ENCODE measurements at places on chromosomes 6 and 20.

GRCh38 chr20:43183536-43184070, 6.1 kb downstream of the PTPRT start:
- DNase-seq = no peak

GRCh38 chr20:3077618-3078134, 6.3 kb downstream of the OXT start:
- DNase-seq = no peak

DNA sequence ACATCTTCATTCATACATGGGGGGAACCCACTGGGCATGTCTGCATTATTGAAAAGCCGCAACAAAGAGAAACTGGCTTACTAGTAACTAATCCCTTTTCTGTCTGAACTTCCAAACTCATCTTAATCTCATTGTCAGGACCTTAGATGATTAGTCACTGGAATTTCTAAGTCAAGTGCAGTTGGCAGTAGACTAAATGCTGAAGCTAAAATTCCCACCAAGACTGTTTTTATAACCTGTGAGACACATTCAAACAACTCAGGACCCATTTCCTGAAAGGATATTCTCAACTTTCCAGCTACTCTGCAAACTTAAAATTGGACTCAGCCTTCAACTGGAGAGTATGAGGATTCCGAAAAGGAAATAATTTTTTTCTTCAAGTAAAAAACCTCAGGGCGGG, 94.8 kb upstream of the SCAF8 start:
- no peak for DNase-seq

DNA sequence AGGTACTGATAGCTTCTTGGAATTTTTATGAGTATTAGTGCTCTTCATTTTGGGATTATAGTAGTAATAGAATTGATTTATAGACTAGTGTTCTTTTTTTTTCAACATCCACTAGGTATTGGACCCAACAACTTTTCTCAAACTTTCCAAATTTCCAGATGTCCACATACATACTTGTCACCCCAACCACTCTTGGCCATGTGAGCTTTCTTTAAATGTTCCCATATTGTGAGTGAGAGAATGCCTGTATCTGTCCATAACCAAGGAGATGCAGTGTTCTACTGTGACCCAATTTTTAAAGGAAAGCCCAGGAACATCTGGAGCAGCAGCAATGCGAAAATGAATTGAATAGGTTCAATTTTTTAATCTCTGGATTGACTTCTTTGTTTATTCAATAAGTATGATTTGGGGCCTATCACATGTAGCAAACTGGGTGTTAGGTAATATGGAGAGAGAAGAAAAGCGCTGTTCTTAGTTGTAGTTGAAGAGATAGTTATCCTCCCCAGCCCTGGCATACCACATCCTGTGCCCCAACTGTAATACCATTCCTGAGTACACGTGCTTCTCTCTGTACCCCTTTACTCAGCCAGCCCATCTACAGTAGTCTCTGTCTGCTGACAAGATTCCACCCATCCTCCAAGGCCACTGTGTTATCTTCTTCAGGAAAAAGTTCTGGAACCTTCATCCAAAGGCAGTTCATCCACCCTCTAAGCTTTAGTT, 116.8 kb upstream of the SUPT3H start:
- DNase-seq = no peak

DNA sequence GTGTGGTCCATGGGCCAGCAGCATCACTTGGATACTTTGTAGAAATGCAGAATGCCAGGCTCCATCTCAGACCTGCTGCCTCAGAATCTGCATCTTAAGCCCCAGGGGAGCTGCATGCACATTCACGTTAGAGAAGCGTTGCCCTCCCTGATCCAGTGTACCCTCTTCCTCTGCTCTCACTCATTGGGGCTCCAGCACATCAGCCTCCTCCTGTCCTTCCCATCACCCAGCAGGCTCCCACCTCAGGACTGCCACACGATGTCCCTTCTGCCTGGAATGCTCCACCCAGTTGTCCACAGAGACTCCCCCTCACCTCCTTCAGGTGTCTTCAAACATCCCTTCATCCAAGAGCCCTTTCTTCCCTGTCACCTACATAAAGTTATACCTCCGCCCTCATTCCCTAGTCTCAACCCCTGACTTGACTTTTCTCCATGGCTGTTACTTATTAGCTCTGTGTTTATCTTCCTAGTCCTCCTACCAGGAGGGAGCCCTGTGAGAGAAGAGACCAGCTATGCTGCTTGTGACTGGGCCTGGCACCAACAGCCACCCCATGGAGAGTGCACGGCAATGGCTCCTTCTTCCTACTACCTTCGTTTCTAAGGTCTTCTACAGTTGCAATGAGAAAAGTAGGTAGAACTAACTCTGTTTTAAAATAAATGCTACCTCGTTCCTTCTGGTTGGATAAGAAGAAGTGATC, 3.3 kb upstream of the ACSS1 start:
- DNase-seq = no peak

GRCh38 chr6:74870403-74870802, 335.4 kb downstream of the COL12A1 start:
- no peak for DNase-seq

- no peak for DNase-seq
Measured at GRCh38 chr20:53195876-53196610, 223.9 kb downstream of the TSHZ2 start.

DNA sequence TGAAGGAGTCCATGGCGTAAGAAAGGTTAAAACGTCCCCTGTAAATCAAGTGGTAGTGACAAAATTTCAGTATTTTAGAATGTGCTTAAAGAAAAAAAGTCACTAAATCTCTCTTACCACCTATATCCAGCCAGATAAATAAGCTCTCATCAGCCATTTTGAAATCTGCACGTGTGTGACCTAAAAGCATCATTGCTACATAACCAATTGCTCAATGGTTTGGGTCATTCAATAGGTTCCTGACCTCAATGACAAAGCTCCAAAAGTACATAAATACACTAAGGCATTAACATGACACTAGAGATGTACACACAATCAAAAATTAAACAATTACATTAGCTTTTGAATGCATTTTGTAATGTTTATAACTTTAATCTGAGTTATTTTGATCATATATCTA, 272.4 kb downstream of the GMDS start:
- no peak for DNase-seq

DNA sequence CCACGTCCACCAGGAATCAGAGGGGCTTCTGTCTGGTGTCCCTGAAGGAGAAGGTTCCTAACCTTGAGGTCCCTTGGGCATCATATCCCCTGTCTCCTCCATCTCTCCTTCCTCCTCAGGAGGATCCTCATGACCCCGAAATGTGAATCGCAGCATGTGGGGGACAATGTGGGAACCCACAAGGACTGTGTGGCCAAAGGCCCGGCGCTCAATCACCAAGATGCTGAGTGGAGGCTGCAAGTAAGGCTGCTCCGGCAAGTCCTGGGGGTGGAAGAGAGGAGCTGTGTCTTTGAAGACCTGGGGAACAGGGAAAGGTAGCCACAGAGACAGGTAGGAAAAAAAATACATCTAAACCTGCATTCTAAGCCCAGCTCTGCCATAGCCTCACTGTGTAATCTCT, 36.4 kb upstream of the SPAG4 start:
- DNase-seq = no peak

- no peak for DNase-seq
Measured at GRCh38 chr6:31727717-31728671, 1.1 kb downstream of the DDAH2 start.

DNA sequence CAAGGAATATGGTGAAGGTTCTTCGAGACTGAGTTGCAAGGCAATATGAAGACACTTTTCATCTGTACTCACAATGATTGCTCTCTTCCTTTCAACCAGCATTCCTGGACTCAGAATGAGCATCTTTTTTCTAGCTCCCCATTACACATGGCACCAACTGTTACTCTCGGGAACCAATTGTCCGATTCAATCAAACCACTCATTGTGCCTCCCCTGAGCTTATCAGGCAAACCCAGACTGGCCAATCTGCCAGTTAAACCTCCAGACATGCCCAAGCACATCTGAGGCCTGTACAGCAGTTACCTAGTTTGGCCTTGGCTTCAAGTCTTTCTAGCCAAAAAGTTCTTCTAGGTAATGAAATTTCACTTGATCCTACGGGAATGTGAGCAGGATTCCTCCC, 164.1 kb downstream of the ID4 start:
- no peak for DNase-seq

DNA sequence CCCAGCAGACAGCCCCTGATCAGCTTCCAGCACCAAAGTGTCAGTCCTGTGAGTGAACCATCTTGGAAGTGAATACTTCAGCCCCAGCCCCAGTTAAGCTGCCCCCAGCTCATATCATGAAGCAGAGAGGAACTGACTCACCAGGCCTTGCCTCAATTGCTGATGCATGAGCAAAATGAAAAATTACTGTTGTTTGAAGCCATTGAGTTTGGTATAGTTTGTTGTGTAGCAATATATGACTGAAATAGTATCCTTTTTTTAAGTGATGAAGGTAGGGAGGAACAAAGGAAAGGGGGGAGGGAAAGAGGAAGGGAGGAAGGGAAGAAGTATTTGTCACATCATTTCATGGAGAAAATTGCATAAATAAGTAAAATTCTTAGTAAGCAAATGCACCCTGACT, 266.4 kb downstream of the MAFB start:
- no peak for DNase-seq

- DNase-seq = no peak
Measured at GRCh38 chr6:55983861-55984260, 108.5 kb upstream of the BMP5 start.

GRCh38 chr6:138805016-138805765, 9.3 kb downstream of the ECT2L start:
- no peak for DNase-seq

GRCh38 chr6:29839917-29840316, 12.3 kb downstream of the HLA-G start:
- DNase-seq = no peak

- no peak for DNase-seq
Measured at GRCh38 chr6:20678831-20679352, 144.6 kb downstream of the CDKAL1 start.

GRCh38 chr20:62609279-62609720, 33.0 kb upstream of the SLCO4A1 start:
- no peak for DNase-seq

DNA sequence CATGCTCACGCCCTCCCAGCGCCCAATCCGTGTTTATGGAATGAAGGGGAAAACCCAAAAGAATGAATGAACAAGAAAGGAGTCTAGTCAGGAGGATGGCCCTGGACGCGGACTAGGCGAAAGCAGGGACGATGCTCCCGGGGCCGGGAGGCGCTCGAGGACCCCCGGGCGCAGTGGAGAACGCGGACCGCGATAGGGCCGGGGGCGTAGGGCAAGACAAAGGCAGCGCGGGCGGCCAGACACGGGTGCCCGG, 758 bp downstream of the GCLC start:
- DNase-seq = no peak

GRCh38 chr6:21284166-21284565, 309.4 kb upstream of the SOX4 start:
- DNase-seq = no peak

DNA sequence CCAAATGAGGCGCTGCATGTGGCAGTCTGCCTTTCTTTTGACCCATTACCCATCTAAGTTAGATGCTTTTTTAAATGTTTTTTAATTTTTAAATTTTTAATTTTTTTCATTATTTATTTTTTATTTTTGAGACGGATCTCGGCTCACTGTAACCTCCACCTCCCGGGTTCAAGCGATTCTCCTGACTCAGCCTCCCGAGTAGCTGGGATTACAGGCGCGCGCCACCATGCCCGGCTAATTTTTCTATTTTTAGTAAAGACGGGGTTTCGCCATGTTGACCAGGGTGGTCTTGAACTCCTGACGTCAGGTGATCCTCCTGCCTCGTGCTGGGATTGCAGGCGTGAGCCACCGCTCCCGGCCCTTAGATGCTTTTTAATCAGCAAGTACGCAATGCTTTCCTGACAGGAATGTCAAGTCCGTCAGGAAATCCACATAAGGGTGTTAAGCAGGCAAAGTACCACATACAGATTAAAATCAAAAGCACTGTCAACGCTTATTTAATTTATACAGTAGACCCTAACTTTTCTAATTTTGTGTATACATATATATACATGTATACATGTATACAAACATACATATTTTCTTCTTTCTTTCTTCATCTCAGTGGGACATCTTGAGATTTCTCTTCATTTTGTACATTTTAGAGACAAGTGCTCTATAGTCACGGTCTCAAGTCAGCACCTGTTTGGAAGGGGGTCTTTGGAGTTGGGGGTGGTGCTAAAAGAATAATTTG, 995 bp upstream of the GSTA4 start:
- DNase-seq = peak; percentile 58

- no peak for DNase-seq
Measured at GRCh38 chr6:152049502-152049901, 242.0 kb downstream of the ESR1 start.

GRCh38 chr6:139091826-139092225, 43.1 kb upstream of the HECA start:
- DNase-seq = no peak

DNA sequence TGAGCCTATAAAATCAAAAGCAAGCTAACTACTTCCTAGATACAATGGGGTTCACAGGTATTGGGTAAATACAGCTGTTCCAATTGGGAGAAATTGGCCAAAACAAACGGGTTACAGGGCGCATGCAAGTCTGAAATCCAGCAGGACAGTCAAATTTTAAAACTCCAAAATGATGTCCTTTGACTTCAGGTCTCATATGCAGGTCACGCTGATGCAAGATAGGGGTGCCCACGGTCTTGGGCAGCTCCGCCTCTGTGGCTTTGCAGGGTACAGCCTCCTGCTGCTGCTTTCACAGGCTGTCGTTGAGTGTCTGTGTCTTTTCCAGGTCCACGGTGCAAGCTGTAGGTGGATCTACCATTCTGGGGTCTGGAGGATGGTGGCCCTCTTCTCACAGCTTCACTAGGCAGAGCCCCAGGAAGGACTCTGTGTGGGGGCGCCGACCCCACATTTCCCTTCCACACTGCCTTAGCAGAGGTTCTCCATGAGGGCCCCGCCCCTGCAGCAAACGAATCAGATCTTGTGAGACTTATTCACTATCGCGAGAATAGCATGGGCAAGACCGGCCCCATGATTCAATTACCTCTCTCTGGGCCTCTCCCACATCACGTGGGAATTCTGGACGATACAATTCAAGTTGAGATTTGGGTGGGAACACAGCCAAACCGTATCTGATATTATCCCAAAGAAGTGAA, 11.9 kb upstream of the SMIM29 start:
- no peak for DNase-seq
